Right hindlimb (tissue), 1 donor: ENCODE measurements at places on chromosomes 3 and 15.
A peak's percentile ranks its signal among the peaks of the same experiment; 100 is the strongest.

DNA sequence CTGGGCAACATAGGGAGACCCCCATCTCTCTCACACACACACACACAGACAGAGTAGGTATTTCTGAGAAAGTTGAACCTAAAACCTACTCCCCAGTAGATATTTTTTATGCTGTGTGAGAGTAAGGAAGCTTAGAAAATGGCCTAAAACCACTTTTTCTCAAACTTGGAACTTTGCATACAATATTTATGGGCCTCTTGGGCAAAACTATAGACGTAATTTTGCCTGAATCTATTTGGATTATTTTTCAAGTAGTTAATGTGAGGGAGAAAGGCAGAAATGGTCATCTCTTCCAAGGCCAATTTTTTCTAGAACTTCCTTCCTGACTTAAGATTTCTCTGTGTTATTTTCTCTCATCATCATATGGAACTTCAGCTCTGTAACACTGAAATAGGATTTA is 81.7 kb downstream of the ZNF609 start:
- DNase-seq, result no peak

- DNase-seq, result no peak
Measured at GRCh38 chr3:118057086-118057485, 977.6 kb downstream of the IGSF11 start.

DNA sequence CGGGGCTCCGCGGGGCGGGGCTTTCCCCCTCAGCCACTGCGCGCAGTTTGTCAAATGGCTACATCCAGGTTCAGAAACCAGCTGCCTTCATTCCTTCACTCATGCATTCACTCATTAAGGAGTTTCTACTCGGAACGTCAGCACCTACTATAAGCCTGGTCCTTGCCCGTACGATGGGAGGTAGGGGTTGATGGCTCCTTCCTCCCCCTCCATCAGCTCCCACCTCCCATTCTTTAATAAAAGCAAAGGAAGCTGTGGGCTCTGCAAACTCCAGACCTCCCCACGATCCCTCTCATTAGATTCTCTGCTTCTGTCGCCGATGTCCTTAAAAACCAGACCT is 267 bp upstream of the CFAP92 start:
- DNase-seq, result no peak

DNA sequence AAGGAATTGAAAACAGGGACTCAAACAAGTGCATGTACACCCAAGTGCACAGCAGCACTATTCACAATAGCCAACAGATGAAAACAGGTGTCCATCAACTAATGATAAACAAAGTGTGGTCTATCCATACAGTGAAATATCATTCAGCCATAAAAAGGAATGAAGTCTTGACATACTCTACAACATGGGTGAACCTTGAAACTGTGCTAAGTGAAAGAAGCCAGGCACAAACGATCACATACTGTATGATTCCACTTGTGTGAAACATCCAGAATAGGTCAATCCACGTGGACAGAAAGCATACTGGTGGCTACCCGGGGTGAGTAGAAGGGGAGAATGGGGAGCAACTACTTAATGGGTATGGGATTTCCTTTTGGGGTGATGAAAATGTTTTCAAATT is 29.6 kb upstream of the PLXND1 start:
- no peak for DNase-seq

- no peak for DNase-seq
Measured at GRCh38 chr3:76694063-76694462, 345.8 kb upstream of the ROBO2 start.

- DNase-seq, result no peak
Measured at GRCh38 chr15:33701304-33701696, 267.0 kb upstream of the CHRM5 start.

GRCh38 chr3:46868287-46868686 is 5.0 kb upstream of the MYL3 start:
- peak; percentile 73 for DNase-seq

DNA sequence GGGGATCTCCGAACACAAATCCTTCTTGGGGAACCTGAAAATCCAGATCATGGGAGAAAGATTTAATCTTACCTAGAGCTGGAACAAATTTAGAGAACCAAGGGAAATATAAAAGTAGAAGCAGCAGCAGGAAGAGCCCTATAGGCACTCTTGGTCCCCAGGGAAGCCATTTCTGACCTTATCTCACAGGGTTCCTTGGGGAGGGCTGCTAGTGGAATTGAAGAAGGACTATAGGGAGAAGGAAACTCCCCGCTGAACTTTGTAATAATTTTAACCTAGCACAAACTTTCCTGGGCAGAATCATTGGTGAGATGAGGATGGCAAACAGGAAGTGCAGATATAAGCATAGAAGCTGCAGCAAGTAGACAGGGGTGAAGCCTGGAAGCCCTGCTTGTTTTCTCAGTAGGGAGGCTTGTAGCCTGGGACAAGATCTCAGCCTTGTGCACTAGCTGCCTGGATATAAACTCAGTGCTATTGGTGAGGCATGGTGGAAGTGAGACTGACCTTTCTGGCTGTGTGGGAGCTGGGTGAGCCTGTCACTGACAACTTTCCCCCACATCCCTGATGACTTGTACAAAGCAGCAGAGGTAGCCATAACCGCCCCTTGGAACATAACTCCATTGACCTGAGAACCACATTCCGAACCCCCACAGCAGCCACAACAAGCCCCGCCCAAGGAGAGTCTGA is 343.0 kb upstream of the TGFBR2 start:
- DNase-seq, result no peak

DNA sequence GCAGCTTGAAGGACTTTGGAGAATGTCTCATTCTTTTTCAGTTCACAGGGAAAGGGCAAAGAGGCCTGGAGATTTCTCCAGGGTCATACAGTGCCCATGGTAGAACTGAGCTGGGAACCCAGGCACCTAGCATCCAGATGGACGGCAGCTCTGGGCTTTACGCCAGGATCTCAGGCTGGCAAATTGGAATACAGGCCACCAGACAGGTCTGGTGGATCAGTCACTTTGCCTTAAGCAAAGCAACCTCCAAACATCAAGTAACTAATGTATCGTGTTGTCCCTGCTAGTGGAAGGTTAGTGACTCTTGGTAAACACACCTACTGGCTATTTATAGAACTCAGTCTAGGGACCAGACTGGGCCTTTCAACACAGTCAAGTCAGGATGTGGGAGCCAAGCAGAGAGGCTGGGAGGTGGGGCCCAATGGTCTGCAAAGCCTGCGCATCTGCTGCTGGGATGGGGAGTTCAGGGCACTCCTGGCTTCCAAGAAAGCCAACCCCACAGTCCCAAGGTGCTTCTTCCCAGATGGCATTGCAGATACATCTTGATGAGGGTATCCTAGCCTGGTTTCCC is 30.2 kb downstream of the RPLP1 start:
- DNase-seq, result no peak

- DNase-seq, result no peak
Measured at GRCh38 chr3:189845069-189845468, 213.9 kb downstream of the TP63 start.

DNA sequence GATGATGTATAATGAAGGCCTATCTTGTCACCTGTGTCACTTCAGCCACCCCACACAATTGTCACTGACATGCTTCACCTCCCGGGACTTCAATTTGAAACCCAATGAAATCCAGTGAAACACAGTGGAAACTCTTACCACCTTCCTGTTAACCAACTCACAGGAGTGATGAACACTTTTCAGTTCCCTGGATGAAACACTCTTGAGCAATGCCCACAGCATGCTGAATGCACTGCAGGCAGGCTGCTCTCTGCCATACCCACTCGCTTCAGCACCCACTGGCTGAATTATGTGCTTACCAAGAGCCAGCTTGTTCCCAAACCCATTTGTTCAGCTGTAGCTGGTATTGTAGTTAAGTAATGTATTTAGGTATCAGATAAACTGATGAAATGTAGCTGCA is 47.0 kb downstream of the MAP2K1 start:
- no peak for DNase-seq

GRCh38 chr3:22922317-22922716 is 280.8 kb upstream of the UBE2E2 start:
- no peak for DNase-seq

DNA sequence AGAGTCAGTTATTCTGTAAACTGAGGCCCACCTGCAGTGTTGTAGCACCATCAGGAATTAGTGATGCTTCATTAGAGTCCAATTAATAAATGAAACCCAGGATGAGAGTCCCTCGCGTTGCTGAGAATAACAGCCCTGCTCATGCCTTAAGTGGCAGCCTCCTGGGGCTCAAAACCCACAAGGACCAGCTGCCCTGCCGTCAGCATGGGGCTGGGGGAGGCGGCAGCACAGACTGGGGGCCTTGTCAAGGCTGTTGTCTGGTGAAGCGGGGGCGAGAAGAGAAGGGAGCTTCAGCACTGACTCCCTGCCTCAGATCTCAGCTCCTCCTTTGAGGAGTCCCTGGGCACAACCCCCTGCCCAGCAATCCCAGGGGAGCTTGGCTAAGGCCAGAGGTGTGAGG is 21.0 kb downstream of the CCDC33 start:
- no peak for DNase-seq
